Cerebellar nuclear complex (tissue), 1 donor: ENCODE measurements at places on chromosomes 11 and 22.

GRCh38 chr22:30947816-30948454 is 20.6 kb downstream of the MORC2 start:
- no peak for DNase-seq

DNA sequence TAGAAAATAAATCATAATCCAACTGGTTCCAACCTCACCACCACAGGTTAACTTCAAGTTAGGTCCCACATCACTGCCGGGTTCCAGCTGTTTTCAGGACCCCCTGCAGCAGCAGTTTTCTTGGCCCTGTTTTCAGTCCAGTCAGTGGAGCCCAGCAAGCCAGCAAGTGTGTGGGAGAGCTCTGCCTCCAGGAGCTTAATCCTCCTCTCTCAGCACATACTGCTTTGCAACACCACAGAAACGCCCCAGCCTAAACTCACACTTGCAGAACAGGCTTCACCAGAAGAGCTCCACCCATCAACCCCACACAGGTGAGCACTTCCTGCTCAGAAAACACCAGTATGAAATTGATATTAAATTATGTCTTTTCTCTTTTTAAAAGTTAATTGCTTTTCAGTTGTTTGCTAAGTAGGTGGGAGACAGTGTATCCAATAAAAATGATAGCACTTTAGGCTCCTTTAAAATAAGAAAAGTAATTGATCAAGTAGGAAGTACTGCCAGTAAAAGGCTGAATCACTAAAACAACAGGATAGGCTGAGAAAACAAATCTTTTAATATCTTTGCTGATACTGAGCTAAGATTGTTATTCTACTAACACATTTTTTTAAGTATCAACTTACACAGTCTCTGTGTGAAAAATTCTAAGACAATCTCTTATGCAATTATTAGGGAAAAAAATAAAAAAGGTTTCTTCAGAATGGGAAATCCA is 81.5 kb upstream of the TP53AIP1 start:
- no peak for DNase-seq

- DNase-seq: peak; percentile 73
Measured at GRCh38 chr22:24115247-24116207, 65.8 kb upstream of the SUSD2 start.

DNA sequence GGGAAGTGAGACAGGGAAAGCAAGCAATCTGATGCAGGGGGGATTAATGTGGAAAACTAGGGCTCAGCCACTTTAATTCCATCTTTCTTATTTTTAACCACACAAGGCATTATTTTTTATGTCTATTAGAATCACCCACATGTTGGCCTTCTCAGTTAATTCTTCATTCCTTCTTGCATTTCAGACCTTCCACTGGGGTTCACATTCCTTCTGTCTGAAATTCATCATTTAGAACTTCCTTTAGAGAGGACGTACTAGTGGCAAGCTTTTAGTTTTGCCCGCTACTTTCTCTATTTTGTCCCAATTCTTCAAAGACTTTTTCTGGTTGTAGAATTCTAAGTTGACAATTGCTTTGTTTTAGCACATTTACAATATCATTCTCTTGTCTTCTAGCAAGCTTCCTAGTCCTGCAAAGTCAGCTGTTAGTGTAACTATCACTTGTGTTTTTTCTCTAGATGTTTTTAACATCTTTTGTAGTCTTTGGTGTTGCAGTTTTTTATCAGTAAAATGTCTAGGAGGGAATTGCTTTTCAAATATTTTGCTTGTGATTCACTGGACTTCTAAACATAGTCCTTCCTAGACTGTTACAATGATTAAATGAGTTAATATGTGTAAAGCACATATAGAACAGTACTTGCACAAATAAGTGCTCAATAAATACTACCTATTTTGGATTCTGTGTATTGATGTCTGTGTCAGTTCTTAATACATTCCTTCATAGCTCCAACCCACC is 5.5 kb upstream of the NNMT start:
- no peak for DNase-seq

- no peak for DNase-seq
Measured at GRCh38 chr22:34567367-34567766, 498.6 kb upstream of the ISX start.

DNA sequence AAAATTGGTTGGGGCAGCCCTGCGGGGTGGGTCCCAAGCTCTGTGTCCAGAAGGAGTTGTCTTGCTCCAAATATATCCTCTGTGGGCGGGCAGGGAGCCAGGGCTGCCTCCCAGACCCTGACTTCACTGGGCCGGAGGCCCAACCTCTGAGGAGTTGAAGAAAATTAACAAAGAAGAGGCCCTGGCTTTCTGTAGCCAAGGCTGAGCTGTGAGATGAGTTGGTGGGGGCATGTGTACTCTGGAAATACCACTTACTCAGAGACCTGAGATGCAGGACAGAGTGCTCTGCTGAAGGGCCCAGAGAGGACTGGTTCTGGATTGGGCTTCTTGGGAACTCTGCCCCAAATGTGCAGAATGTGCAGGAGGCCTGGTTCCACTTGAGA is 96.3 kb downstream of the SWAP70 start:
- DNase-seq: no peak

DNA sequence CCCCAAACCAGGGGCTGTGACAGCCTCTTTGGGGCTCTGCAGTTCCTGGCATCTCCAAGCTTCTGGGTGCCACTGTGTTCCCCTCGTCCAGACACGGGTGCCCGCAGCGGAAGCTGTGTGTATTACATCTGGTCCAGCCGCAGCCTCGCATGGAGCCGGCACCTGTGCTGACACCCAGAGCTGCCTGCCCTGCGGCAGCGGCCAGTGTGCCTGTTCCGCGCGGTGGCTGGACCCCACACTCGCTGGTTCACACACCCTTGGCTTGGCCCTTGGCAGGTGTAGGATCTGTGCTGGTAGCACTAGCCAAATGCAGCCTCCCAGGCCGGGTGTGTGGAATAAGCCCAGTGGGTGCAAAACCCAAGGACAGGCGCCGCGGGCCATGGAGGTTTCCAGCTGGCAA is 24.5 kb upstream of the RNASEH2C start:
- DNase-seq: no peak

DNA sequence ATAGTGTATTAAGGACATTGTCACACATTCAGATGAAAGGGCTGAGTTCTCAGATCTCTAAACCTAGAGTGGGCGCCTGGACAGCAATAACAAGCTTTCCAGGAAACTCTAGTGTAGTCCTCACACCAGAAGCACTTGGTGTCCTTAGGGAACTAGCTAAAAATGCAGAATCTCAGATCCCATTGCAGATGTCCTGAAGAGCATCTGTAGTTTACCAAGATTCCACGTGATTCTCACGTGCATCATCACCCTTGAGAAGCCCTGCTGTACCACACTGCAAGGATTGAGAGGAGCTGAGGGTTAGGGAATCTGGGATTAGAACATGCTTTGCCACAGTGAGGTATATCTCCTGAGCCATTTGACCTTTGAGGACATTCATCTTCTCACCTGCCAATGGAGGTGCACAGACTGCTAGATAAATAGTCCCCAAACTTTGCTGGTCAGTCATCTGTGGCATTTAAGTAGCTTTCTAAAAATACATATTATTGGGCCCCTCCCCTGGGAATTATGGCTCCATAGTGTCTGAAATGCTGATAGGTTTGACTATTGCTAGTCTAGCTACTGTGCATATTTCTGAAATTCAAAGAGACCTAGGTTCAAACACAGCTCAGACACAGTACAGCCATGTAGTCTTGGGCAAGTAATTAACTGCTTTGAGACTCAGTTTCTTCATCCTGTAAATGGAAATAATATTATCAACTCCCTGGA is 1068.9 kb downstream of the OPCML start:
- DNase-seq: no peak

DNA sequence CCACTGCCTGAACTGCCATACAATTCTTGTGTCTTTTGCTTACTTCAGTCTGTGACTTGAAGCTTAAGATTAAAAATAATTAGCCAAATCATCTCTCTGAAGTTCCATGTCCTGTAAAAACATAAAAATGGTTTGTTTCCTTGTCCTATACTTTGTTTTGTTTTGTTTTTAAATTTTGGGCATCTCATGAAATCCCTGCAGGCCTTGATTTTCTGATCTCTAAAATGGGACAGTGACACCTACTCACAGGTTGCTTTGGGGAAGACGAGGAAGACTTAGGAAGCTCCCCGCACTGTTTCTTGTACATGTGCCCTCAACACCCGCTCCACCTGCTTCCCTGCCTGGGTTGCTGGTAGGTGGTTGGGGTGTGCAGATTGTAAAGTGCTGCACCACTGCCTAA is 38.9 kb downstream of the TSPAN18 start:
- DNase-seq: no peak

DNA sequence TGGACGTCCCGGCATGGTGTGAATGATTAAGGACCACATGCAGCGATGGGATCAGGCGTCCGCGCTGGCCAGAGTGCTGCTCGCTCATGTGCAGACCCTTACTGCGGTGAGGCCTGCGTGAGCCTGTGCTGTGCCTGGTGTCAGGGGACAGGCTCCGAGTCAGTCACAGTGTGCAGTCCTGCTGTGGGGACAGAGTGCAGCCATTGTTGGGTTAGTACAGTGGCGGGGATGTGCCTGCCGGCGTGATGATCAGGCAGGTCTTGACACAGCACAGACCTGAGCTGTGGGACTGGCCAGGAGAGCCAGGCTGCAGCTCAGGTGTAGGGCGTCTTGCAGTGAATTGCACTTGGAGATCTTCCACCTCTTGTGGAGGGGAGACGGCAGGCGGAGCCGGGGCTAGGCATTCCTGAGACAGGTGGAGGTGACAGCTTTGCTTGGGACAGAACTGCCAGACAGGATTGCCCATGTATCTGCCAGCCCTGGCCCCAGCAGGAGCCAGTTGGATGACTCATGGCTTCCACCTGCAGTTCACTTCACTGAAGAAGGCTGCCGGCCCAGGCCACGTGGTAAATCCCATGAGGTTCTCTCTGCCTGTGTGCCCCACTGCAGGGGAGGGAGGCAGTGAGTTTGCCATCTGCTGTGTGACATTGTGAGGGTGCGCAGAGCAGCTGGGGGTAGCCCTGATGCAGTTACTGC is 17.3 kb downstream of the TRMU start:
- DNase-seq: peak; percentile 70

GRCh38 chr22:24265734-24266133 is 4.9 kb upstream of the SPECC1L start:
- DNase-seq: no peak
